NCI-H1092 treated with DMSO at 0.1 percent for 48 hours (cell line): ENCODE measurements at places on chromosomes 4 and X.

- peak; percentile 4 for DNase-seq
These were observed 46.6 kb upstream of the HS6ST2 start for GRCh38 chrX:133005042-133005441.

- peak; percentile 62 for DNase-seq
These were observed 639.9 kb downstream of the SPOCK3 start for GRCh38 chr4:166594326-166594946.

DNA sequence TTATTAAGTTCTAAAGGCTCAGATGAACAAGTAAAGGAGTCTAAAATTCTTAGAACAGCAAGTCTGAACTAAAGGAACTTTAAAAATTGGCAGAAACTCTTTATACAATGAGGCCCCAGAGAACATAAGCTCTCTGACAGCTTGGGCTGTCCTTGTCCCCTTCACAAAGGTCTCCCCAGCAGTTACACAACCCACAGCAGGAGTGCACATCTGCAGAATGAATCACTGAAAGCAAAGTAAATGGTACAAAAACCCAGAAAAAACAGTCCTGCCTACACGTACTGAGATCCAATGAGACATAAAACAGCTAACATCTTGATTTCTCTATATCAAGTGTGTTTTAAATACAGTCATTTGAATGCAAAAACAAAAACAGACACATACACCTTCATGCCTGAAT is 18.7 kb downstream of the RBBP7 start:
- no peak for DNase-seq

GRCh38 chr4:40300371-40301162 is 34.6 kb upstream of the CHRNA9 start:
- no peak for DNase-seq

- no peak for DNase-seq
These were observed 8.4 kb downstream of the HAND2 start for GRCh38 chr4:173521467-173522159.

DNA sequence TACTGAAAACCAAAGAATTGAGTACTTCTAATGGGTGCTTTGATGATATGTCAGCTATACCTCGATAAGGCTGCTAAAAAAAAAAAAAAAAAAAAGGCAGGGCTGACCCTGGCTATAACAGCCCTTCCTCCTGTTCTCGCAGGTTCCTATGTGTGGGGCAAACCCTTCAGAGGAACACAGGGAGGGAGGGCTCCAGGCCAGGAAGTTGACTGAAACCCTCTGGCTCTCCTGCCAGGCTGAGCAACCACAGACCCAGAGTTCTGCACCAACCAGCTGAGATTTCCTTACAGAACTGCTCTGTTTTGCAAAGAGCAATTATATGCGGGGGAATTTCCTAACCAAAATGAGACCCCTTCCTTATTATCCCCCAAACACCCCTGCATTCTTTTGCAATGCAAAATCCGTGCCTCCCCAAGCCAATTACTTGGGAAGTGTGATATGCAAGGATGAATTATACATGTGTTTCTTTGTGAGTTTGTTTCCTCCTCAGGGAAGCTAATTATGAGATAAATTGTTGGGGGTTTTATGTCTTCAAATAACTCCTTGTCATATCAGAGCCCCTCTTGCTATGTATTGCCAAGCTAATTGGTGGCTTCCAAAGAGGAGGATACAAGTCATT is 45.6 kb downstream of the PDHA1 start:
- no peak for DNase-seq

- no peak for DNase-seq
These were observed 73.0 kb upstream of the CLCN4 start for GRCh38 chrX:10083809-10084208.
